ENCODE measurements at places on chromosomes 2 and 18.

GRCh38 chr2:24708537-24709152 lies 84.5 kb downstream of the PTRHD1 start:
- DNase-seq = no peak

- no peak for DNase-seq
Measured at GRCh38 chr2:138244501-138244925, 257.1 kb upstream of the SPOPL start.

- no peak for DNase-seq
Measured at GRCh38 chr2:108591163-108591562, 56.9 kb downstream of the LIMS1 start.

DNA sequence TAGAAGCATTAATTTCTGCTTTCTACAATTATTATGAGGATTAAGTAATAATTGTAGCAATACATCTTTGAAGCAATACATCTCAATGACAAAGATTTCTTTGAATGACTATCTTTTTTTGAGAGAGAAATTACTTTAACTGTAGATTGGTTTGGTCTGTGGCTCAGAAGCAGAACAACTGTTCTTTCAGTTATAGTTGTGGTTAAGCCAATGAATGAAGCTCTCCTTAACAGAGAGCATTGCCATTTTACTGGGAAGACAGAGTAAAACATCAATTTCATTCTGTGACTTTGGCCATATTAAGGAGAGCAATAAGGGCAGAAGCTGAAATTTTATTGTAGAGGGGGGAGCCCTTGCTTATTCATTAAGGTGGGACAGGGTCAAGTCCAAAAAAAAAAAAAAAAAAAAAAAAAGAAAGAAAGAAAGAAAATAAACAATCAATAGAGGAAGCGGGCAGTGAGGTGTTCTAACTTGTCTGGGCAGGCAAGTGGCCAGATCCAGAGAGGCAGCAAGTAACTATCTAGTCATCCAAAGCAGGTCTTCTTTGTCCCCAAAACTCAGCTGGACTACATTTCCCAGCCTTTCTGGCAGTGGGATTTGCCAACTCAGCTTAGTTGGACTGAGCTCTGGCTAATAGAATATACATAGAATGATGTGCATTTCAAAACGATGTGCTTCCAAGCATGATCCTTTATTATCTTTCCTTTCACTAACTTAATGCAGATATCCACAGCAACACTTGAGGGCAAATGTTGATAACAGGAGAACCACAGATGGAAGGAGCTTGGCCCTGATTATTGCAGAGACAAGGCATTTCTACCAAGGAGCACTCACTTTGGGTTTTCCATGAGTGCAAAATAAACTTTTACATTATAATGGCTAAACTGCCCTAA lies 462.7 kb upstream of the CDH20 start:
- no peak for DNase-seq

GRCh38 chr2:38546064-38546463 lies 56.7 kb downstream of the HNRNPLL start:
- DNase-seq = no peak

- no peak for DNase-seq
Measured at GRCh38 chr2:18176679-18177215, 298.3 kb downstream of the KCNS3 start.

DNA sequence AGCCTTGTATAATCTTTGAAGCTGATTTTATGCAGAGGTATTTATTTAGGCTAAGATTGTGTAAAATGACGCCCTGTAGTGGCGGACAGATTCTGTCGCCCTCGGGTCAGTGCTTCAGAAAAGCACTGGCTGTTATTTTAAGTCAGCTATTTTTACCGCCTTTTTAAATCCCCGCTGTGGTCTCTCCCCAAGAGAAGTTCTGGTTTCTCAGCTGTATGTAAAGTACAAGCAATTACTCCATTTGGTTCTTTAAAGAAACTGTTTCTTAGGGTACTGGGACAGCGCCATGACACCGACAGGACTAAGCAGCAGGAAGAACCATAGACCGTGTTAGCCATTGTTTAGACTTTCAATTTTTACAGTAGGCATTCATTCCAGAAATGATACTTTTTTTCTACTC lies 65.0 kb downstream of the UGGT1 start:
- no peak for DNase-seq

- no peak for DNase-seq
Measured at GRCh38 chr2:110130757-110131156, 15.1 kb upstream of the MALL start.

- no peak for DNase-seq
Measured at GRCh38 chr2:65267008-65267407, 39.4 kb downstream of the ACTR2 start.

- DNase-seq = no peak
Measured at GRCh38 chr2:184530959-184531358, 67.4 kb upstream of the ZNF804A start.

GRCh38 chr2:8541223-8541622 lies 140.6 kb upstream of the ID2 start:
- no peak for DNase-seq

DNA sequence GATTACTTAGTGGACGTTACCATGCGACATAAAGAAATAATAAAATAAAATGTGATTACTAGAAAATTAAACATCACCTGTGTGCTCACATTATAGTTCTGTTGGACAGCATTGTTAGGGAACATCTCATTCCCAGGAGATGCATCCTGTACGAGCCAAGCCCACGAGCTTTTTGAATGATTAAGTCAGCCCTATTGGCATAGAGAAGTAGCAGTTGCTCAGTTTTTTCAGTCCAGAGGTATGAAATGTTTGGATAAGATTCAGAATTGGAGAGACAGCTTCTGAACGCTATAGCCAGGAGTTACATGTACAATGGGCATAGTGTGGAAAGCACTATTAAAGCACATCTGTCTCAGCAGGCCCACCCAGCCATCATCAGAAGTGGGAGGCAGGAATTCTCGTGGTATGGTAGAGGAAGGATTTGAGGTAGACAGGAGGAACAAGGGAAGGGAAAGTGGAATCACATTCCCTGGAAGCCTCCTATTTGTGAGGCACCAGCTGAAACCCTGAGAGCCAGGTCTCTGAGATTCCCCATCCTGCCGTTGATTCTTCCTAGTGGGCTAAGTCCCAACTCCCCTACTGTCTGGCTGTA lies 8.6 kb downstream of the SPATS2L start:
- DNase-seq = no peak

DNA sequence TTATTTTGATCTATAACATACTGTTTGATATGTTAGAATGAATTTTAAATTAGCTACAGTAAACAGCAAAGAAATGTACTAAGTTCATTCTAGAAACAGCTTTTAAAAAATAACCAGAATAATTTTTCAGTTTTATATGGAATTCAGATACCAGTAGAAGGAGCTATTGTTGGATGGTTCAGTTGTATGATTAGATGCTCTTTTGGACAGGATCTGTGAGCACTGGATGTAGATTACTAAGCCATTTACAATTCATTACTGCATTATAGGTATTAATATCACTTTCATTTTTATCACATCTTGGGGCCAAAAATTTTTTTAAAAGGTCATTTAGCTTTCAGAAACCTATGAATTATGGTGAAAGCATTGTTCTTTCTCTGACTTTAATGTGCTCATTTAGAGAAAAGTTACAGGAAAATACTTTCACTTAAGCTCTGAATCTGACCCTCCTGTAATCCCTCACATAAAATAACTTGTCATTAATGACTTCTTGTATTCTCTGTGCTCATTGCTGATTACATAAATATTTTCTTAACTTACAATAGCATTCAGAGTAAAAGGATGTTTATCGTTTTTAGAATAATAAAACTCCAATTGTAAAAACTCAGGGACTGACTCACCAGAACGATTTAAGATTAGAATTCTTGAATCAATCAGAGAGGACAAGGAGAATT lies 750.2 kb downstream of the SLC4A3 start:
- DNase-seq = no peak

DNA sequence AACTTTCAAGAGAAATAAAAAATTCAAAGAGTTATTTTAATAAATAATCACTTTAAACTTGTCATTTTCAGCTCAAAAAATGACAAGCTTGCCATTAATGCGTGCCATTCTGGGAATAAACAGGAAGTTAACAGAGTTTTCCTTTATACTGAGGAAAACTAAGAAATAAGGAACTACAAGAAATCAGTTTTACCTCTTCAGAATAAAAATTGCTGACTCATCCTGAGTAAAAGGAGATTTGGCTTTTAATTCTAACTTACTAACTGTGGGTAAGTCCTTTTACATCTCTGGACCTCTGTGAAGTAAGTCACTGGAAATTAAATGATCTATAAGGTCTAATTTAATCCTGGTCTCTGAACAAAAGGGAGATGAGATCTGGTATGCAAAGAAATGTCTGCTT lies 16.1 kb downstream of the CEBPZ start:
- no peak for DNase-seq

- DNase-seq = no peak
Measured at GRCh38 chr2:196288006-196288538, 116.7 kb upstream of the STK17B start.

DNA sequence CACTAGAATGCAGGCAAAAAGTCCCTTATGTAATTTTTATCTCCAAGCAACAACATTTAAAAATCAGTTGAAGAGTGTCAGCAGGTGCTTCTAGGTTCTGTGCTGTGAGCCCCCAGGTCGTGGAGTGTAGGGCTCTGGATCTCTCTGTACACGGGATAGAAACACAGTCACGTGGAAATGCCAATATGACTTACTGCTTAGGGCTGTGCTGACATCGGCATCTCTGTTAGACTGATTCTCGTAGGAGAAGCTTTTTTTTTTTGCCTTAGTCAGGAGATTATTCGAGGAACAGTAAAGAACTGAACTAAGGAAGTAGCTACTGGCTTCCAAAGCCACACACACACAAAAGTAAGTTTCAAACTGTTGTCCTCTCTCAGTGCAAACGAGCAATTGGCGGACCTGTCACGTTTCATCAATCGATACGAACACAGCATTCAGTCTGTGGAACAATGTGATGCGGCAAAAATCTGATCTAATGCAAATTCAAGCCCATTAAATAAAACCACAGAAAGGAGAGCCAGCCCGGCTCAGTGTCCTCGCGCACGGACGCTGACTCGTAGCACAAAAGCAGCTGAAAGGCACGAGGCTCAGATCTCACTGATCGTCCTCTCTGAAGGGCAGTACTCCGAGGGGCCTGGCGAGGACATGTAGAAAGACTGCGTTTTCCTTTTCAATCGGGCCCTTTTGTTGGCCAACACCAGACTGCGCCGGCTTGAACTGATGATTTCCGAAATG lies 41.5 kb downstream of the PRELID3A start:
- no peak for DNase-seq

DNA sequence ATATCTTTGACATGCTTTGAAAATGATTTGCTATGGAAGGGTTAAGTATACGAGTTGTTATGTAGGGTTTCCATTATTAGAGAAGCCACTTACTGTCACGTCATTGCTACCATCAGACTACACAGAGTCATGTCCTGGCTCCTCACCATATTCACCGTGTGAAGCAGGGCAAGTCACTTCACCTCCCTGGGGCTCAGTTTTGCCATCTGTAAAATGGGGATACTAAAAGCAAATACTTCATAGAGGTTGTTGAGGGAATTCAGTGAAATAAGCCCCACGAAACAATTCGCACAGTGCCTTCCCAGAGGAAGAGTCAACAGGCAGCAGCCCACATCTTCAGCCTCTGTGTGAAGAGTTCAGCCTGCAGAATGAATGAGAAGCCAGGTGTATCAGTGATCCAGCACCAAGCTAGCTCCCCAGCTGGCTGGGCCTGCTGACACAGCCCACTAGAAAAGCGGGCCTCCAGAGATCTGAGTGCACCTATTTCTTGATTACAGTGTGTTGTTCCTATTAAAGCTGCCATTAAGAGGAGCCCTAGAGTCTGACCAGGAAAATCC lies 3.4 kb downstream of the DIPK1C start:
- no peak for DNase-seq

DNA sequence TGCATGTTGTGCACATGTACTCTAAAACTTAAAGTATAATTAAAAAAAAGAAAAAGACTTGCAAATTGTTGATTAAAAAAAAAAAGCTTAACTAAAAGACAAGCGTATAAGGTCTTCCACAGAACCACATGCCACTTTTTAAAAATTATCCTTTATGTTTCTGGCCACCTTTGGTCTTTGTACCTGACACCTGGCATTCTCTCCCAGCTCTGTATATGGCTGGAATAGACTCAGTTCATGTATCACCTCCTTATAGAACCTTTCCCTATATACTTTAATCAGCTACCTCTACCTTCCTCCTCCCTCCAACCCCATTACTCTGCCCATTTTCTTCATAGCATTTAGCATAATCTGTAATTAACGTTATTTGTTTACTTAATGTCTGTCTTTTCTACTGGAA lies 32.6 kb downstream of the HYCC2 start:
- no peak for DNase-seq

DNA sequence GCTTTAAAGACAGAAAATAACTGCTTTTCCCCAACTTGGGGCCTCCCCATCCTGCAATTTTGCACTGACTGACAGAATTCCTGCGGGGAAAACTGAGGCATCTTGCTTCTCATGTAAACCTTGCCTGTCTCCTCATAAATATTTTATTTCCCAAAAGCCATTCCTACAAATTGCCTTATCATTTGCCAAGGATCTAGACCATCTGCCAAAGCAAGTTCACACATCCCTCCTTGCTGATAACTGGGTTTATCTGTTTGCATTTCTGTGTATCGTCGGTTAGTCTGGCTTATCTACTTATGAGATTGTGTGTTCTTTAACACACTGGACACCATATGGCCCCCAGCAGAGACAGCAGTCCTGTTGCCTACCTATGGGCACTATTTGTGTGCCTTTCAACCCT lies 3.0 kb upstream of the CNGA3 start:
- no peak for DNase-seq

DNA sequence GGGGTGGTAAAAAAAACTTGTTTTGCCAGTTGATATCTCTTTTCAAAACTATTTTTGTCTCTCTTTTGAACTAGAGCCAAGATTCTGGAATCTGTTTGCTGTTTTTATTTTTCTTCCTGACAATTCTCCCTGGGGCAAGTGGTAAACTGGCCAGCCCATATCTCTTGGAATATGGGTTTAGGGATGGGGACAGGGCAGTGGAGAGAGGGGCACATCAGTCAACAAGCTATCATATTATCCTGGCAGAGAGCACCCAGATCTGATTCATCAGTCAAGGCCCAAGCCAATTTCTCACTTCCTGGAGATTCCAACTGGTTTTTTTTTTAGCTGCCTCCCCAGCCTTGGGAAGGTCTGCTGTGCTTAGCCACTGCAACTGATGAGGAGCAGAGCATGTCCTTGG lies 52.3 kb downstream of the ARHGAP28 start:
- peak; percentile 35 for DNase-seq

DNA sequence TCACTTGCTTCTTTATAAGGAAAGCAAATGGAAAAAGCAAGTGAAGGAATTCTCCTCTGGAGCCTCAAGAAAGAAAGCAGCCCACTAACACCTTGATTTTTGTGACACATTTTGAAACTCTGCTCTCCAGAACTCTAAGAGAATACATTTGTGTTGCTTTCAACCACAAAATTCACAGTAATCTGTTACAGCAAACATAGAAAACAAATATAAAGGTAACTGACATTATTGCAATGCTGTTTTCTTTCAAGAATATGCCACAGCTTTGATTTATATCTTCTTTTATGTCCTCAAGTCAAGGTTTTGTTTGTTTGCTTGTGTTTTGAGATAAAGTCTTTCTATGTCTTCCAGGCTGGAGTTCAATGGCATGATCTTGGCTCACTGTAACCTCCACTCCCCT lies 103.1 kb upstream of the FIGN start:
- no peak for DNase-seq

GRCh38 chr18:66328296-66328878 lies 275.5 kb downstream of the CDH19 start:
- no peak for DNase-seq

Measured in uterus (tissue), 4 donors.